ENCODE measurements at places on chromosomes 7 and 10.

DNA sequence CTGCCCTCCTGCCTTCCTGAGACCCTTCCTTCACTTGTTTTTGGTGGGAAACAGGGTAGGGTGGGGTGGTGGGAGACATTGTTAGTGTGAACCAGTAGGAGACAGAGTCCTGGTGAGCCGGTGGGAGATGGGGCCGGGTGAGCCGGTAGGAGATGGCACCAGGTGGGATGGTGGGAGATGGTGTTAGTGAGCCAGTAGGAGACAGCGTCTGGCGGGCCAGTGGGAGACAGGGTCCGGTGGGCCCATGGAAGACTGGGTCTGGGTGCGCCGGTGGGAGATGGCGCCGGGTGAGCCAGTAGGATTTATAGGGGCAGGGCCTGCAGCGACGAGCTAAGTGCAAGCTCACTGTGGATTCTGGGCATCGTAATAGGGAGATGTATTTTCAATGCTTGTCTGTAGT, 116.8 kb downstream of the TRRAP start:
- no peak for DNase-seq

DNA sequence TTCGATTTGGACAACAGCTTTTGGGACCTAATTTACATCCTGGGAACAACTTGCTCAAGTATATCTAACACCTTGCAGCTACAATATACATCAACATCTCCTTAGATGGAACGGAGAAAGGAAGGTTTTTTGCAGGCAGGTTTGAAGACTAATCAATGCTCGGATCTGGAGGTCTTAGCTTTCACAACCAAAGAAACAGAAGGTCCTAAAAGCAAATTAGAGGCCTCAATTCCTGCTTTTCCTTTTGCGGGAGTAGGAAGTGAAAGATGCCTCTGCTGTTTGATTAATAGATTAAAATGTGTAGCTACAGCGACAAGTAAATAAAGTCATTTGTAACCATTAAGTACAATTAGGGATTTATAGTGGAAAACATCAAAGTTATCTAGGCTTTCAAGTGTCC, 3.7 kb upstream of the SP8 start:
- no peak for DNase-seq

- DNase-seq = peak; percentile 16
Measured at GRCh38 chr10:7788639-7789286, 786 bp downstream of the ATP5F1C start.

GRCh38 chr7:95396136-95397032, at the start of gene PON3:
Gene PON3, minus strand, starts transcription at chr7:95396375. Its CDS starts 25 bp downstream, at chr7:95396350.
- DNase-seq = no peak

GRCh38 chr10:11386044-11386443, 225.4 kb downstream of the USP6NL start:
- no peak for DNase-seq

DNA sequence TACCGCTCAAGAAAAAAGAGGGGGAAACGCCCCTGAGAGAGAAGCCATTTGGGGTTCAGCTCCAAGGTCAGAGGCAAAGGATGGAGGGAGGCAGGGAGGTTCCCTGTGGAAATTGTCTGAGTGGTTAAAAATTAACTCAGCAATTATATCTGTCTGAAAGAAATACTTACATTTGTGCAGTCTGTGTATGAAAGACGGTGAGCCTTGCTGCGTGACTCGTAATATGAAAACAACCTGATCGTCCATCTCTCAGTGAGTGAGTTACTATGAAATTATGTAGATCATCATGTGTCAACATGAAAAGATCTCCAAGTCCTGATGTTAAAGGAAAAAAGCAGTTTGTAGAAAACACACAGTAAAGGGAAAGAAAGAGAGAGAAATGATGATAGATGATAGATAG, 67.2 kb upstream of the FAM204A start:
- DNase-seq = no peak

- peak; percentile 78 for DNase-seq
Measured at GRCh38 chr10:122850705-122851640, 5.3 kb upstream of the CUZD1 start.

DNA sequence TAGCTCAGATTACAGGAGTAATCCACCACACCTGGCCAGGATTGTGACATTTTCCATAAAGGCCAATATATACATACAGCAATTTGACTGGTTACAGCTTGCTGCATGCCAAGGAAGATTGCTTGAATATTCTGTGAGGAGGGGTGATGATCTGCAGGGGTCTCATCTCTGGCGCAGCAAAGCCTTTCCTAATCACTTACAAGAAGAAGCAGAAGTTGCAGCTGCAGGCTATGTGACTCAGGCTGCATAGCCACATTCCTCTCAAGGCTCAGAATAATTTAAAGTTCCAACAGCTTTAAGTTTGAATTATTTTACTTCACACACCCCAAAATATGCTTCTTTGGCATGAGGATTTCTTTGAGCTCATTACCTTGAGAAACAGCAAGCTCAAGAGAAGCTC, 11.4 kb upstream of the RASGEF1A start:
- DNase-seq = no peak

- no peak for DNase-seq
Measured at GRCh38 chr10:11835061-11835460, 11.9 kb downstream of the PROSER2 start.

GRCh38 chr7:47093320-47094234, 488.3 kb downstream of the TNS3 start:
- no peak for DNase-seq

DNA sequence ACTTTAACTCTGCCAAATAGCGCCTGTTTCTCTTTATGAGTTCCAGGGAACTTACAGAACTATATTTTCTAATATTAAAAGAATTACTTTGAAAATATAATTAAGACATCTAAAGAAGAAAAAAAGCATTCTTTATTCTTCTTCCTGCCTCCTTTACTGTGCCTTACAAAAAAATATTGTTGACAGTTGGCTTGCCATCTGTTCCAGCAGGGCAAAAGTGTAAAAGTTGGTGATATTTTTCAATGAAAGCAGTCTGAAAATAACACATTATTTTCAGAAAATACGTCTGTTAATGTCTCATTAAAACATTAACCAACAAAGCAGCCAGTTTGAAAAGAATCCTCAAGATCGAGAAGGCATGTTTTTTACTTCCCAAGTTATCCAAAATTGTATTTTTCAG, 1032.2 kb upstream of the LRRTM3 start:
- no peak for DNase-seq
